ENCODE measurements at places on chromosomes 16 and 17.

DNA sequence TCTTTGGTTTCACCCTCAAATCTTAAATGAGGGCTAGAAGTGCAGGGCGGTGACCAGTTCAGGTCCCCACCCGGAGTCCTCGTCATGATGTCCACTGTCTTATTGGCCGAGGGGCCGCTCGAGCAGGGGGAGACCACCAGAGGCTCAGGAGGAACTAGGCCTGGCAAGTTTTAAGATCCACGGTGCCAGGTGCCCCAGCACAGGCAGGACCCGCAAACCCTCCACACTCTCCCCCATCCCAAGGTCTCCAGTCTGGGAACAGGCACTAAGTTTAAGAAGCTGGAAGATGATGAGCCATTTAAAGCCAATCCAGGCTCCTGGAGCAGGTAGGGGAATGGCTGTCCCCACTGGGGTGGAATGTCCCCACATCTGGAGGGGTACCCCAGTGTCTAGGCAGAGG lies 4.1 kb downstream of the DLX3 start:
- DNase-seq, result no peak

DNA sequence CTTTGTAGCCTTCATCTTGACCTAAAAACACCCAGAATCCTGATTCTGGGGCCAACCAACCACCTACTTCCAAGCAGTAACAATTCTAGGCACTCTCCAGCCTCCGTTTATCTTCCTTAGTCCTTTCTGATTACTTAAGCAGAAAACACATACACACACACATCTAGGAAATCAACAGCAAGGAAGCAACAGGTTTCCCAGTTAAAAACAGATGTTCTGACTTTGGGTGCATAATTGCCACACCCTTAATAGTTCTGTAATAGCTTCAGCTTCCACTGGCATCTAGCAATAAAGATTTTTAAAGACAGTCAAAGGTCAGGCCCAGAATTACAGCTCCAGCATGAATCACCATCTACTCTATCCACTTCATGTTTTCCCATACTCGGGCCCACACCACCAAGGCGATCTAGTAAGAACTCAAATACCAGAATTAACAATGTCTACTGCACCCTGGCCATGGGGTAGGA lies 2.6 kb downstream of the ARHGAP17 start:
- DNase-seq, result no peak

- no peak for DNase-seq
Observed at GRCh38 chr16:67345401-67345800, 18.8 kb downstream of the LRRC36 start.

- DNase-seq, result no peak
Observed at GRCh38 chr16:26382586-26382985, 684.1 kb upstream of the C16orf82 start.

DNA sequence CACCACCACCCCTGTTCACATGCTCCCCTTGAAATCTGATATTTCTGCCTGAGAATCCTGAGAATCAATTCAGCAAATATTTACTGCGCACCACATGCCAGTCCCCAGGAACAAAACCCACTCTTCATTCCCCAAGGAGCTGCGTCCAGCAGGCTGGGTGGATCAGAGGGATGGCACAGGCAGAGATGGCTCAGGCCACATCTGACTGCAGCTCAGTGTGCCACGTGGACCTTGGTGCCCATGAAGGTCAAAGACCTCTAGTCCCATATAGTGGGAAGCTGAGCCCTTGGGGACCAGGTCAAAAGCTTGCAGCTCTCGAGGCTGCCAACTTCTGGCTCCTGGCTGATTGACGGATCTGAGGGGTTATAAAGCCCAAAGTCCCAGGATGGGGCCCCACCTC lies 31.8 kb downstream of the CD300LF start:
- no peak for DNase-seq

DNA sequence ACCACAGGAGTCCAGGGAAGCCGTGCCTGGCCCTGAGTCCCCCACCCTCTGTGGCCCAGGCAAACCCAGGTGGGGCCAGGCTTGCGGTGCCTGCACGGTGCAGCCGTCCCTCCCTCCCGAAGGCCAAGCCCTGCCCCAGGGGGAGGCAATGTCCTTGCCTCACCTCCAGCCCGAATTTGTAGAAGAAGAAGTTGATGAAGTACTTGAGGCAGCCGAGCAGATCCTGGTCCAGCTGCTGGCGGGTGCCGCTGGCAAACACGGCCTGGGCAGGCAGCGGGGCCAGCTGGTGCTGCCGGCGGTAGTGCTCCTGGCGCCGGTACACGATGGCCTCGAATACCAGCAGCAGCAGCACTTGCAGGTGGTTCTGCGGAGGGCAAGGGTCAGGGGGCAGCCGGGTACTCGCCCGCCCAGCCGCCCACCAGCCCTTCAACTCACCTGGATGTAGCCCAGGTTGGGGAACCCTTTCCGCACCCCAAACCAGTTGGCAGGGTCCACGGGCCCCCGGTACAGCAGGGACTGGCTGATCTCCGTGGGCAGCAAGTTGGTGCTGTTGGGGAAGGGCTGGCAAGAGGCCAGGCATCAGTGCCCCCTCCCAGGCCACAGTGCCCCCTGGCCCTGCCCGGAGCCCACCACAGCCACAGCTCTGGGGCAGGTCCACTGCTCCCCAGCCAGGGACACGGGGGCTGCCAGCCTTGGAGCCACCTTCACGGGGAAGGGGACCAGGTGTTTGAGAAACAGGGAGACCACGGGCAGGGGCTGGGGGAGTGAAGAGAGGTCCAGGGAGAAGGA lies 26.1 kb downstream of the CTU2 start:
- DNase-seq, result no peak

GRCh38 chr17:9587969-9588656 lies 11.7 kb downstream of the CFAP52 start:
- DNase-seq, result no peak

DNA sequence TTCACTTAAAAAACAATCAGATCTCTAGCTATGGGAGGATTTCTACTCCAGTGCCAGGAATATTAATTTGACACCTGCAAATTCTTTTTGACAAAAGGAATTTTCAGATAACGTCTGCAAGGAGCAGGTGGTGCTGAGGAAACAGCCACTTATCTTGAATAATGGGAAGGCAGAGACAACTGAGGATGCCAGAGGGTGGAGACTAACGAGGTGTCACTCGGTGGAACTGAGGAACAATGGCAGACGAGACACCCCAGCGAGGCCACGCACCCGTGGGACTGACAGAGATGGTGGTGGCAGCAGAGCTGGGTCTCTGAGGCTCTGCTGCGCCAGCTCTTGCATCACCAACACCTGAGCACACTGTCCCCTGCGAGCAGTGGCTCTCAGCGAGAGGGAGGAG lies 42.2 kb downstream of the VAC14 start:
- DNase-seq, result no peak

Data from activated CD4-positive, alpha-beta T cell treated with anti-CD3 and anti-CD28 coated beads for 4 hours (primary cell).